CD8-positive, alpha-beta memory T cell (primary cell): ENCODE measurements at places on chromosomes 13 and 19. TPM values are rescaled to one million over a fixed set of nuclear protein-coding genes. Genes with fewer than 3 reads are reported as not detected.

DNA sequence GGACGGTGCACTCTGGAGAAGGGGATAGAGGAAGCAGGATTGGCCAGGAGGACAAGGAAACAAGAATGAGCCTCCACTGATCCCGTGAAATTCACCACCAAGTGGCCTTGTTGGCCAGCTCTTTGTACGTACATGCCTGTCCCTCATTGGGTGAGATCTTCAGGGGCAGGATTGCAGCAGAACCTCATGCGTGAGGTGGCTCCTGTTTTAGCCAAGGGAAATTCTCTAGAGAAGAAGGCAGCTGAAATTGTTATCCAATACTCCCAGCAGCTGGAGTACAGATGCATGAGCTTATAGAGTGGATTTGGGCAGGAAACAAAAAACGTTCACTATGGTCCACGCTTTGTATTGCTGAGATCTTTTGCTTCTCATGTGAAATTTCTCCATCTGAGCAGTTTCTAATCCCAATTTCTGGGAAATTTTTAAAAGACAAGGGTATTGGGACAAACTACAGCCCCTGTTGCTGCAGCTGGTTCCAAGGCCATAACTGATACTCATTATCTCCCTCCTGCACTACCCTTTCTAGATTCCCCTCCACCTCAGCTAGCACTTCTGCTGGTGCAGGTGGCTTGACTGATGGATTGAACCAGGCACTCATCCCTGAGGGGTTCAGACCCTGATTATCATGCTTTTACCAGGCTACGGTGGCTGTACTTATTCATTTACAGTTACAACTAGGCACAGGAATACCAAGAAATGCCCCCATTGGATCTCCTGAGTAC, 3.9 kb upstream of the RNF6 start:
- H3K4me1 ChIP-seq = peaks cover 9% of the 10 kb centered on the region
- no peak overlapping the region for H3K27ac ChIP-seq
- no peaks in the 10 kb centered on the region for H3K36me3 ChIP-seq
- no peak for DNase-seq
- no peaks in the 10 kb centered on the region for H3K27me3 ChIP-seq

- no peak overlapping the region for H3K27ac ChIP-seq
- no peak for DNase-seq
- no peaks in the 10 kb centered on the region for H3K36me3 ChIP-seq
- H3K4me1 ChIP-seq = no peaks in the 10 kb centered on the region
- H3K4me3 ChIP-seq = no peak overlapping the region
Observed at GRCh38 chr19:39157997-39158389, 32.4 kb downstream of the PAK4 start.

Gene PSG2
- not detected for total RNA-seq

- H3K27me3 ChIP-seq = no peaks in the 10 kb centered on the region
- peaks cover 48% of the 10 kb centered on the region for H3K4me1 ChIP-seq
- DNase-seq = no peak
- H3K36me3 ChIP-seq = peaks cover 62% of the 10 kb centered on the region
- H3K4me3 ChIP-seq = no peak overlapping the region
Observed at GRCh38 chr19:42207767-42208271, 9.7 kb downstream of the DEDD2 start.

DNA sequence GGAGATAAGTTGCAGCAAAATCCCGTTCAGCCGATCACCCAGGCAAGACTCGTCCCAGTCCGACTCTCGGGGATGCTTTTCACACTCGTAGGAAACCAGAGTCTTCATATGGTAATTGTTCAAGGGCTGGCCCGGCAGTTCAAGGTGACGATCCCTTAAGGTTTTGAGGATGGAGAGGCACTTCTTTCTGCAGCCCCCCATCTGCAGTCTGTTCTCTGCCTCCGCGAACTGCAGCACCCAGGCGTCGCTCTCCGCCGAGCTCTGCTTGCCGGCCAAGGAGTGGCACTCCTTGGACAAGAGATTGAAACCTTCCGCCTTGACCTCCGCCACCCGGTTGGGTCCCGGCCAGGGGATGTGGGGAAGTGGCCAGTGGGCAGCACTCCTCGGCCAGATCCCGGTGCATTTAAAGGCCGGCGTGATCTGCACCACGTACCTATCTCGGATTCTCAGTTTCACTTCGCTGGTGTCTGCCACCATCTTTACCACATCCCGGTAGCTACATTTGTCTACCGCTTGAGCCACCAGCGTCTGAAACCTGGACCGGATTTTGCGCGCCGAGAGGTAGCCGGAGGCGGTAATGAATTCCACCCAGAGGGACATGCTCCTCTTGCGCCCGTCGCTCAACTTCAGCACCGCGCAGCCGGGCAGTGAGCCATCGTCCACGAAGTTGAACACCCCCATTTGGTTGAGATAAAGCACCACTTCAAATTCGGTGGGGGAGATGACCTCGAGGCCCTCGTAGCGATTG, 1.1 kb downstream of the MAB21L1 start:
- peak overlapping the region; percentile 35 for H3K4me3 ChIP-seq
- H3K4me1 ChIP-seq = peaks cover 8% of the 10 kb centered on the region
- no peaks in the 10 kb centered on the region for H3K36me3 ChIP-seq
- no peak for DNase-seq
- peaks cover 21% of the 10 kb centered on the region for H3K27me3 ChIP-seq

- H3K27ac ChIP-seq = no peak overlapping the region
- DNase-seq = no peak
- no peaks in the 10 kb centered on the region for H3K27me3 ChIP-seq
- H3K36me3 ChIP-seq = peaks cover 11% of the 10 kb centered on the region
Observed at GRCh38 chr19:21028969-21029268, 8.5 kb downstream of the ZNF430 start.

Gene ZNF766
- 22.2 TPM for total RNA-seq

DNA sequence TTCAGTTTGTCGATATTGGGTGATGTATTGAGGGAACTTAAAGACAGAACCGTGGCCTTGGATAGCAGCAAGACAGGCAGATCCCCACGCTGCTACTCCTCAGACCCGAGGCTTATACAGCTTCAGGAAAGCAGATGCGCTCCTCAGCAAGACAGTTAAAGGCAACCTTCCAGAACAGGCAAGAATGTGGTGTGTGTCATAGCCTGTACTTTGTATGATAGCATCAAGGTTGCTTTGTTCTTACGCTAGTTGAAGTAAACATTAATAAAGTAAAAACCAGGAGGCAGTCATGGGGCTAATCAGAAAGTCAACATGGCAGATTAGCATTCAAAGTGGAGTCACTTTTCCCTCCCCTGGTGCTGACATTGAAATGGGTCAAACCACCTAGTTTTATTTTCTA, 473.2 kb downstream of the DCT start:
- no peak overlapping the region for H3K27ac ChIP-seq
- no peak overlapping the region for H3K4me3 ChIP-seq
- no peaks in the 10 kb centered on the region for H3K27me3 ChIP-seq
- no peak for DNase-seq
- no peaks in the 10 kb centered on the region for H3K36me3 ChIP-seq

DNA sequence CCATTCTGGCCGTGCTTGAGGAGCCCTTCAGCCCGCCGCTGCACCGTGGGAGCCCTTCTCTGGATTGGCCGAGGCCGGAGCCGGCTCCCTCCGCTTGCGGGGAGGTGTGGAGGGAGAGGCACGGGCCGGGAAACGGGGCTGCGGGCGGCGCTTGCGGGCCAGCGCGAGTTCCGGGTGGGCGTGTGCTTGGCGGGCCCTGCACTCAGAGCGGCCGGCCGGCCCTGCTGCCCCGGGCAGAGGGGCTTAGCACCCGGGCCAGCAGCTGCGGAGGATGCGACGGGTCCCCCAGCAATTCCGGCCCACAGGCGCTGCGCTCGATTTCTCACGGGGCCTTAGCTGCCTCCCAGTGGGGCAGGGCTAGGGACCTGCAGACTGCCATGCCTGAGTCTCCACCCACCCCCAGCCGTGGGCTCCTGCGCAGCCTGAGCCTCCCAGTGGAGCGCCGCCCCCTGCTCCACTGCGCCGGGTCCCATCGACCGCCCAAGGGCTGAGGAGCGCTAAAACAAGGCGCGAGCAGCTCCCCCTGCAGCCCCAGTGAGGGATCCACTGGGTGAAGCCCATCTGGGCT, 76.5 kb downstream of the PCDH20 start:
- no peak for DNase-seq
- no peaks in the 10 kb centered on the region for H3K27me3 ChIP-seq
- no peaks in the 10 kb centered on the region for H3K4me1 ChIP-seq
- H3K4me3 ChIP-seq = no peak overlapping the region
- no peaks in the 10 kb centered on the region for H3K36me3 ChIP-seq

Gene CTU1
- 11.0 TPM for total RNA-seq

Gene ZNF491
- 1.3 TPM for total RNA-seq
